ENCODE measurements at places on chromosomes 3 and 15.
A peak's percentile ranks its signal among the peaks of the same experiment; 100 is the strongest.

DNA sequence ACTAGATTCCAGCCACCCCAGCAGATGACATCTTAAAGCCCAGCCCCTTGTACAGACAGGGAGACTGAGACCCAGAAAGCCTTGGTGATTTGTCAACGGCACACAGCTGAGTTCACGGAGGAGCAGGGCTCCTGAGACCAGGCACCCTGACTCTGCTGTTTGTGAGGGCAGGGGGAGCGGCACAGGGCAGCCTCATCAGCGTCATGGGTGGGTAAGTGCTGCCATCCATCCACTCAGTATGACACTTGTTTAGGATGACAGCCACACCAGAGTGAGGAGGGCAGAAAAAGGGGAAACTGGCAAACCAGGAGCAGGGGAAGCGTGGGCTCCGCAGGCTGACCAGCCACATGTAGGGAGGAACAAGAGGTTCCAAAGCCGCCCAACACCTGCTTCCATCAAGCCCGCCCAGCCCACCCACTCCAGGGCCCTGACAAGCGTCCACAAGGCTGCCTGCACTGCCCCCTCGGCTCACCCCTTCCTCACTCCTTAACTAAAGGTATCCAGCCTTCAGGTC, 19.9 kb downstream of the RBPMS2 start:
- no peak for DNase-seq

DNA sequence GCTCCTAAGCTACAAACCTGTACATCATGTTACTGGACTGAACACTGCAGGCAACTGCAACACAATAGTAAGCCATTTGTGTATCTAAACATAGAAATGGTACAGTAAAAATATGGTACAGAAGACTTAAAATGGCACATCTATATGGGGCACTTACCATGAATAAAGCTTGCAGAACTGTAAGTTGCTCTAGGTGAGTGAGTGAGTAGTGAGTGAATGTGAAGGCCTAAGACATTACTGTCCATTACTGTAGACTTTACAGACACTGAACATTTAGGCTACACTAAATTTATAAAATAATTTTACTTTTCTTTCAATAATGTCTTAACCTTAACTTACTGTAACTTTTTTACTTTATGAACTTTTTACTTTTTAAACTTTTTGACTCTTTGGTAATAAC, 76.2 kb downstream of the STAG1 start:
- no peak for DNase-seq

DNA sequence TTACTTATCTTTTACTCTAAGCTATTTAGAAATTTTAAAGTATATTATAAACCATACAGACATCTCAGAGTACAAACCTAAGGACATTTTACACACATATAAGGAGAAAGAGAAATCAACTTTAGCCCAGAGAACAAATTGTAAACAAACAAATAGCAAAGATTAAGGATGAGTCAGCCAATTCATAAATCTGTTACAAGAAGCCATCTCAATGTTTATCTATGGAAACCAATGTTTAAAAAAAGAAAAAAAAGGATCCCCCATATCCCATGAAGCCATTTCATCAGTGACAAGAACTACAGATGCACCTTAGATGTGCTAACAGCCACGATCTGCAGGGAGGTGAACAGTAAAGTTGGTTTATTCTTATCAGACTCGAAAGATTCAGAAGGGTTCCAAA, 437.1 kb downstream of the SHQ1 start:
- DNase-seq: no peak

GRCh38 chr3:160163229-160163878, 61.9 kb upstream of the C3orf80 start:
- no peak for DNase-seq

DNA sequence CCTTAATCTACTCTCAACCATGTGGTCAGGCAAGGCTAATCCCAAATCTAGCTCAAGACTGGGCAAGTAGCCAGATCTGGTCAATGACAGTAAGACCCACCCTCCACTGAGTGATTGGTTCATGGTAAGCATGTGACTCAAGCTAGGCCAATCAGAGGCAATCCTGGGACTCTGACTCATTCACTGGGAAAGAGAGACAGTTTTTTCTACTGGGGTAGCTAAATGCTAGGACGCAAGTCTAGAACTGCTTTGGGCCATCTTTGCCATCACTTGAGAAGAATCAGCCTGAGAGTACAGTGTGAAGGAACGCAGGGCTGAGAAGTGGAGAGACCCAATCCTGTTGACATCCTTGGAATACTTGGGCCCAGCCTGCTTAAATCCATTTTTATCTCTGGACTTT, 9.4 kb upstream of the RAD18 start:
- no peak for DNase-seq

DNA sequence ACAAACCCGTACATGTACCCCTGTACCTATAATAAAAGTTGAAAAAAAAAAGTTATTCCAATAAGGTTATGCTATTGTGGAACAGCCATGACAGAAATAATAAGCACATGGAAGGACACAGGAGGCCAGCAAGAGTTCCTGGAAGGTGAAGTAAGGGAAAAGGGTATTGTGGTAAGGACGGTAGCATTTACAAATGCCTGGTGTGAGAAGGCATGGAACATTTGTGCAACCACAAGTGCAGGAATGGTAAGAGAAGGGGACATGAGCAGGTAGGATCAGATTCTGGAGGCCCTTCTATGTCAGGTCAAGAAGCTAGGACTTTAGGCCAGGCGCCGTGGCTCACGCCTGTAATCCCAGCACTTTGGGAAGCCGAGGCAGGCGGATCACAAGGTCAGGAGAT, 82.5 kb downstream of the PPP2R3A start:
- DNase-seq: no peak

DNA sequence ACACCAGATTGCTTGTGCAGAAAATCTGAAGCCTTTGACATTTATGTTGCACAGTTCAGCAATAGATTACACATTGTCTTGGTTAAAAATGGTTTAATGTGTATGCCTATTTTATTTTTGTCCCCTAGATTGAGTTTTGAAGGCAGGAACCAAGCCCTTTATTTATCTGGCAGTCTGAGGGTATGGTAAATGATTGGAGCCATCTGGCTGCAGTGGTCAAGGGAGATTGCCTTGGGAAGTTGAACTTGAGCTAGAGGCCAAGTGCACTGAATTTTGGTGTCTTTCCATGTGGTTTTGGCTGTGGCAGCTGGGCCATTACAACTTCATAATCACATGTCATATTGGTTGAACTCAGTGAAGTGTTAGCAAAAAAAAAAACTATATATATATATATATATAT, 248.7 kb upstream of the C2CD4B start:
- DNase-seq: no peak

GRCh38 chr3:14691719-14692118, 16.8 kb downstream of the C3orf20 start:
- DNase-seq: no peak

DNA sequence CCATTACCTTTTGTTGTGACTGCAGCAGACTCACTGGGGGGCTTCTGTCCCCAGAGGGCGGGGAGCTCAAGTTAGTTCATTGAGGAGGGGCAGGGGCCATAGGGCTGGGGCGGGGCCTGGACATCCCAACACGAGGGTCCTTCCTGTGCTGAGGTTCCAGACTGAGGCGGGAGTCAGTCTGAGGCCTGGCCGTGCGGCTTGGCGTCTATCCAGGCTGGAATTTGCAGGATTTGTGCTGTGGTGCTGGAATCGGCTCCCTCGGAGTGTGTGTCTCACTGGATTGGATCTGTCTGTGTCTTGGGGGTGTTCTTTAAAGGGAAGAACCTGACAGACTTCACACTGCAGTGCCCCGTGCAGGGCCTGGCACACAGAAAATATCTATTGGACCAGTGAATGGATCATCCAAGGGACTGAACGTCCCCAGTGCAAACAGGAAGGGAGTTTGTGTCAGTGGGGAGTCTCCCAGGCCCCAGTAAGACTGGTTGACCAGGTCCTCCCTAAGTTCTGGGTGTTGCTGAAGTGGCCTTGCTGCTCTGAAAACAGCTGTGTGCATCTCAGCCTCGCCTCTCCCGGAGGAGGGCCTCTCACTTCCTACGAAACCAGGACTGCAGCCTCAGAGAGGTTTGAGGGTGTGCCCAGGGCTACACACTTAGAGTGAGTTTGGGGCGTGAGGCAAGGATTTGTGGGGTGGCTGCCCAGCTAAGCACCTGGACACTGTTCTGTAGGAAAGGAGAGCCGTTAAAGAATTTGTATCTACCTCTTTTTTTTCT, 26.1 kb downstream of the GOLGA6L2 start:
- no peak for DNase-seq

- DNase-seq: no peak
Measured at GRCh38 chr15:76682833-76683232, 222.3 kb downstream of the SCAPER start.

DNA sequence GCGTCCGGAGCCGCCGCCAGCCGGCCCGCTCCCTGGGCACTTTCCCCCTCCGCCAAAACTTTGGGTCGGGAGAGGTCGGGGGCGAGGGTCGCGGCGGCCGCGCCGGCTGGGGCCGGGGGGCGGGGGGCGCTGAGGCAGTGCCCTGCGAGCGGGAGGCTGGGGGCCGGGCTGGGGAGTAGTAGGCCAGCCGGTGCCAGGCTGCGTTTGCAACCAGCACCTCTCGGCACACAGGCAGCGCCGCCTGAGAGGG, 452 bp downstream of the BBX start:
- no peak for DNase-seq

DNA sequence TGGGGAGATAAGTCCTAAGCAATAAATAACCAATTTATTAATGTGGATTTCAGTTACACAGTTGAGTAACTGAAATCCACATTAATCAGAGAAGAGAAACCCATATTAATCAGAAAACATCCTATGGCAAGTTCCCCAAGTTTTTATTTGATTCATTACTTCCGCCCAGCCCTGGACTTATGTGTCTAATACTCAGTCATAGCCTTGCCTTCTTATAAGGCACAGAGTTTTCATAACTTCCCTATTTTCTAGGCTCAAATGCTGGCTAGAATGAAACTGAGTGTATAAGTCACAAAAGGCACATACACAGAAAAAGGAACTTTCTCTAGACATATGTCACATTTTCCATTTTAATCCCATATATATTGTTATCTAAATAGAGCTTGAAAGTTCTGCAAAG, 28.8 kb downstream of the CD47 start:
- DNase-seq: no peak

DNA sequence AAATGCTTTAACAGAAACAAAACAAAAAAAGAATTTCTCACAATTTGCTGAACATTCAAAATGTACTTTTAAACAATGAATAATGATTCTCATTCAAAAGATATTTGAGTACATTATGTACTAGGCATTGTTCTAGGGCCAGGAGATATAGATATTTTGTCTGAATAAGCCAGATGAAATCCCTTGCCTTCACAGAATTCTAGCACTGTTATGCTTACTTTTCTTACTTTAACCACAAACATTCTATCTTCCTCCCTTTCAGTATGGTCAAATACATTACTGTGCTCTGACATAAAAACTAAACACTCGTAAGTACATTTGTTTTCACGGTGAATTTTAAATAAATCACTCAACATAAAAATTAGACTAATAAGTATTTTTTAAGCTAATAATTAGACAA, 116.7 kb downstream of the ADAM10 start:
- DNase-seq: no peak

GRCh38 chr3:157436583-157437291, at the start of gene PTX3:
TSS of gene PTX3 (plus strand) at chr3:157436850. CDS start at chr3:157436934, 84 bp downstream.
- DNase-seq: peak; percentile 30

- DNase-seq: no peak
Measured at GRCh38 chr3:78907367-78907766, 860.4 kb downstream of the ROBO1 start.

- no peak for DNase-seq
Measured at GRCh38 chr15:59099162-59099685, 5.7 kb upstream of the CCNB2 start.

DNA sequence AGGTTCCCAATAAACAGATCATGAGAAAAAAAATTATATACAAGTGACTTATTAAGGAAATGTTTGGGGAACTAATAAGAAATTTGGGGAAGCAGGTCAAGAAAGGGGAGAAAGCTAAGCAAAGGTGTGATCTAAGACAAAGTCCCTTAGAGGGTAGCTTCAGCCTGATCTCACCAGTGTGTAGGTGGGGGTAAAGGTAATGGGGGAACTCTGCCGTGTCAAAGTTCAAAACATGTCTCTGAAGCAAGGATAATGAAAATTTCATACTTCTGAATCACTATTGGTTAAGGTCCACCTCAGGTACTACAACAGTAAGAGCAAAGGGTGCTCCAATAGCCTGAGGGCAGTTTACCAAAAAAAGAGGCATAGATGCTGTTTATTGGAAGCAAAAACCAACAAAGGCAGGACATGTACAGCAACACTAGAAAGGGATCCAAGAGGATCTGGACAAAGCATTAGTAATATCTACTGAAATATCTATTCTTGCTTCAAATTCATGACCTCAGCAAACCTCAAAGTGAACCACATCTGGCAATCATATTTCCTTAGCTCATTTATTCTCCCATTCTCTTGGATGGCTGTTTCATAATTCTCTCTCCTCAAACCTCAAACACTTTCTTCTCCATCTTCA, 6.9 kb downstream of the ACAD11 start:
- no peak for DNase-seq

DNA sequence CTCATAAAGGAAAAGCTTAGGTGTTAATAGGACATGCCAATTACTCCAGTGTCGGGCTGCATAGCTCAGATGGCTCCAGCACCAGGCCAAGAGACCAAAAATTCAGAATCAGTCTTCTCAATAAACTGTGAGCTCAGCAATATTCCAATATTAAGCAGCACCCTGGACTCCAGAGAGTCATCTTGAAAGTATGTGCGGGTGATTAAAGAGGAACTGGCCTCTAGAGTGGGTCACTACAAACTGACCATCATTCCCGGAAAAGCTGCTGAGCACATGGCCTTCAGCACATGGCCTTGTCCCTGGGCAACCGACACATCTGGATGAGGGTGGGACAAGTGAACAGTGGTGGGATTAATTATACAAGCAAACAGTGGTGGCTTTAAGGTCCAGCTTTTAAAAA, 59.0 kb downstream of the MAGI1 start:
- no peak for DNase-seq

GRCh38 chr15:58355973-58356372, 75.8 kb upstream of the LIPC start:
- DNase-seq: no peak

DNA sequence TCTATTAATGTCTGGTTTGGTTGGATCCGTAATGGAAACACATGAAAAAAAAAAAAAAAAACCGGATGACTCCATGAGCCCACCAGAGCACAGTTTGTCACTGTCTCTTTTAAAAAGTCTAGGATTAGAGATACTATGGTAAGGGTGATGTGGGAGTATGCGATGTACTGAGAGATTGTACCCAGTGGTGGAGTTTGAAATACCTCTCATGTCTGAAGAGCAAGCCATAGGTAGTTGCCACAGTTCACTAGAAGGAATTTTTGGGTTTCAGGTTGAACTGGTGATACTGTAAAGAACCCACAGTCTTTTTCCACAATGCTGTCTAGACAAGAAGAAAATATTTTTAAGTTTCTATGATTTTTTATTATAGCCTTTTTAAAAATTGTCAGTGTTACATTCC, 132.9 kb downstream of the KLHL25 start:
- DNase-seq: no peak

- no peak for DNase-seq
Measured at GRCh38 chr3:55955891-55956477, 468.9 kb upstream of the WNT5A start.

GRCh38 chr3:13159890-13160289, 86.7 kb upstream of the IQSEC1 start:
- DNase-seq: no peak

GRCh38 chr3:178671791-178672190, 135.6 kb downstream of the KCNMB2 start:
- no peak for DNase-seq

Measured in colonic mucosa (tissue), 4 donors.